Stimulated activated CD4-positive, alpha-beta T cell treated with anti-CD3 and anti-CD28 coated beads, Interleukin-1b, Interleukin-23, amount 100 ng/mL, for 1 hour (primary cell): ENCODE measurements at places on chromosomes 3 and 15.
A peak's percentile ranks its signal among the peaks of the same experiment; 100 is the strongest.

DNA sequence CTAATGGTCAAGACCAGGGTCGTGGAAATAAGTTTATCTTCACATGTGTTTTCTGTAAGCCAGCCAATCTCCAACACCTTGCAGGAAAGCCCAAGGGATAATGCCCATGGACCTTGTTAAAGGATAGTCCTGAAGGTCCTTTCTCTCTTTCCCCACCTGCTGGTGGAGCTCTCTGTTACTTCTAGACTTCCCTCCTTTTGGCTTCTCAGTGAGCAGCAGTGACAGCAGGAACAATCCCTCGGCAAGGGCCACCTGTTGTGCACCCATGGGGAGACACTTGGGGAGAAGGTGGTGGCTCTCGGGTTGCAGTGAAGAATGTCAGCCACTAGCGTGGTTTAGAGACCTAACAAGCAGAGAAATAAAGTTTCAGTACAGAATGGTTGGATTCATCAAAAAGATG is 84.0 kb upstream of the OSBPL11 start:
- DNase-seq, result no peak

DNA sequence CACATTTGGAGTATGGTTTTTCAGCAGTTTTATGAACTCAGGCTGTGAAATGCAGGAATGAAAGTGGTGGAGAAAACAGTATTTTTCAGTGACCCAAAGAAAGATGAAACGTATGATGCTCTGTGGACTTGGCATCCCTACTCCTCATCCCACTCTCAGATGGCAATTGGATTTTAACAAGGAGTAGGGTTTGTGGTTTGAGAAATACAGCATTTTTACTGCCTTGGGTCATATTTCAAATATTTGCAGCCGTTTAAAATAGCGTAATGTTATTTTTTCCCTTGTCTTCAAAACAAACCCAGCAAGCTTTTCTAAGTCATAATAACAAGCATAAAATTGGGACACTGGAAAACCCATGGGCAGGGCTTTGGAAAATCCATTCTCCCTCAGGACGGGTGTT is 117.2 kb upstream of the LRIG1 start:
- DNase-seq, result no peak

DNA sequence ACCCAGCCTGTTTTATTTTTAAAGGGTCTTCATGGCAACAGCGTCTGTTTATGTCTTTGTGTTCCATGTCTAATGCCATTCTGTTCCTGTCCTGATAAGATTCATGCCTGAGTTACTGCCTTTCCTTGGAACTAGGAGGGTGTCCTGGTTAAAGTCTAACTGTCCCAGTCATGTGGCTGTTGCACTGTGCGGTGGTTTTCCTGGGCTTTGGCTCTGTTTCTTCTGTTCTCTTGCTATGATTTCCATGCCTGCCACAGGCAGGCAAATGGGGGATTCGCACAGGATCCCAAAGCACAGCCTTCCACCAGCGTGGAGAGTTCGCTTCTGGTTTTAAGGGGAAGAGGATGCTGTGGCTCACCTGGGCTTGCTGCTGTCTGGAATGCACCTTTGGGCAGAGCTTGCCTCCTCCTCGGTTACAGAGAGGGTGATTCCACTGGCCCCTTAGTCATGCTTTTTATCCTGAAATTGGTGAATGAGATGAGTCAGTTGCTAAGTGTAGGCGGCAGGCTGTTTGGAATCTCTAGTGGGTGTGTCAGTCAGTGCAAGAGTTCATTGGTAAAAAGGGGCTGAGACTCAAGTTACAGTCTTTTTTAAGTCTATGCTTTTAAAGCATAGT is 86.8 kb downstream of the CCK start:
- DNase-seq, result no peak

- DNase-seq, result peak; percentile 4
These were observed 22.0 kb downstream of the COL6A6 start for GRCh38 chr3:130539005-130539404.

GRCh38 chr3:126469479-126469878 is 6.2 kb downstream of the ZXDC start:
- no peak for DNase-seq

DNA sequence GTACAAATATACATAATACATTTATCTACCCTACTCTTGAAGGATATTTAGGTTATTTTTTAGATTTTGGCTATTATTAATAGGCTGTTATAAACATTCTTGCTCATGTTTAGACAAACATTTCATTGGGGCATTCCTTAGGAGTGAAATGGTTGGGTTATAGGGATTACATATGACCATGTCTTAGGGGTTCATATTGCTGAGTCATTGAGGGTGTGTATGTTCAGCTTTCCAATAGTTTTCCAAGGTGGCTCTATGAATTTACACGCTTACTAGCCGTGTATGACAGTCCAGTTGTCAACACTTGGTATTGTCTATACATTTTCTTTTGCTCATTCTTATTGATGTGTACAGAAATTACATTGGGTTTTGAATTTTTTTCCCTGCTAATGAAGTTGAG is 125.8 kb downstream of the OXSM start:
- DNase-seq, result no peak

DNA sequence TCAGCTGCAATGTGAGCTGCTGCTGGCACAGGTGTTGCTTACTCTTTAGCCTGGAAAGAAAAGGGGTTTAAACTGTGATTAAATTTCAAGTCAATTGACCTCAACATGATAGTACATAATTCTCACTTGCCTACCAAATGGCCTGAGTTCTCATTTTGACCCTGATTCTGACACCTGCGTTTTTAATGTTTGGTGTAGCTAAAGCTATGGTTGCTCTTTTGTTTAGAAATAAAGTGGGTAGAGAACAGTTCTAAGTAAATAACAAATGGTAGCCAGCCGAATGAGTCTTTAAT is 100.8 kb upstream of the SOX2 start:
- no peak for DNase-seq

DNA sequence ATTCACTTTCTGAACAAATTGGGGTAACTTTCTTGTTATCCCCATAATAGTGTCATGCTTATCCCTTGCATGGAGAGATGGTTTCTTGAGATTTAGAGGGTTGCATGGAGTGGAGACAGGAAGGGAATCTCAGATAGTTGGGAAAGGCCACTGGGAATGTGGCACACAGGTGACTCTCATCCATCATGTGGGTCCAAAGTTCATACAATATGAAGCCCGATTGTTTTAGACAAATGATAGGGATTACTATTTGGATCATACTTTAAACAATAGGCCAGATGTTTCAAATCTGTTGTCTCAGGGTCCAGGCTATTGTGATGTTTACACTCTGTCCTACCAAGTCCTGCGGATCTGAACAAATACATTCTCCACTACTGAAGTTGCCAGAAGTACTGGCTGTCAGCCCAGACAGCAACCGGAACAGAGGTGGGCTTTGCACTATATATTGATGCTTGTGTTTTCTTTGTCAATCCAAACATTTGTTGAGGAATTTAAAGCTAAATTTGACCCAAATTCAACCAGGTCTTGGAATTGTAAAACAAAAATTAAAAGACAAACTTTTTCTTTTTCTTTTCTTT is 39.2 kb upstream of the NMNAT3 start:
- no peak for DNase-seq

- DNase-seq, result no peak
These were observed 249.3 kb upstream of the VEPH1 start for GRCh38 chr3:157752554-157752953.

DNA sequence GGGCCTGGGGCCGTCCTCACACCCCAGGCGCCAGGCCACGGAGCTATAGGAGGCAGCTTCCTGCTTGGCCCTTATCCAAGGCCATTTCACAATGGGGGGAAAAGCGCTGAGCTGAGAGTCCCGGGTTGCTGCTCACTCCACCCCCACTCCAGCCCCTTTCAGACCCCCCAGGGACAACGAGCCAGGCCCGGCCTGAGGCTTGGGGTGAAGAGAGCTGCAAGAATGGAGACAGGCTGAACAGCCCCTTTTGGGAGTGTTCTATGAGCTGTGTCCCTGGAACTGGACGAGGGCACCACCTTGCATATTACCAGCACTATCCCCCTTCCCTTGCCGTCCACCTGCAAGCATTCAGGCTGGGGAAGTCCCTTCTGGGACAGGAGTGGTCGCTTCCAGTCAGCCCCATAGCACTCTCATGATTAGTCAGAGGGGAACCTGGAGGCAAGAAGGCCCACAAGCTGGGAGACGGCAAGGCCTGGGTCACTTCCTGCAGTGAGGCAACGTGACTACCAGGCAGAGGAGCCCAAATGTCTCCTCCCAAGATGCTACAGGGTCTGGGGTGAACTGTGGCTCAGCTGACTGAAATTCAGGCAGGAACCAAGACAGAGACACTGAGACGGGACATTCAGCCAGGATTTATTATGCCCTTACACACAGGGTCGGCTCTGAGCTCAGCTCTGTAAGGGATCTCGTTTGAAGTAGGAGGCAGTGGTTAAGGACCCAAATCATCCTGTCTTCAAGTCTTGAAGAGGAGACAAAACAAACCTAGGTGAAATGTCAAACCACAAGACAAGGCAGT is 8.6 kb upstream of the SRP14 start:
- no peak for DNase-seq

- DNase-seq, result no peak
These were observed 23.4 kb upstream of the GALNT15 start for GRCh38 chr3:16151109-16151508.

GRCh38 chr3:73321286-73321999 is 260.0 kb downstream of the EBLN2 start:
- no peak for DNase-seq

DNA sequence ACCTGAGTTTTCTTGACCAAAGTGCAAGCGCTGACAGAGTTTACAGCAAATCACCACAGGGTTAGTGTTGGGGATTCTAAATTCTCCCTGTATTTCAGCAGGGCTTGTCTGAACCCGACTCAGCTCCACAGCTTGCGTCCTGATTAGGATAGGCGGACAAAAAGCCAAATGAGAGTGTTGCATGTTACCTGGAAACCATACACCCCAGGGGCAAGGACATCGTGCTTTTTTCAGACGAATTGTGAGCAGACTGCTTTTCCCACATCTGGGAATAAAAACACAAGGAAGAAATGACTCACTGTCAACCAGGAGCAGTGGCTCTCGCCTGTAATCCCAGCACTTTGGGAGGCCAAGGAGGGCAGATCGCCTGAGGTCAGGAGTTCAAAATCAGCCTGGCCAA is 3.0 kb downstream of the DZIP1L start:
- no peak for DNase-seq

DNA sequence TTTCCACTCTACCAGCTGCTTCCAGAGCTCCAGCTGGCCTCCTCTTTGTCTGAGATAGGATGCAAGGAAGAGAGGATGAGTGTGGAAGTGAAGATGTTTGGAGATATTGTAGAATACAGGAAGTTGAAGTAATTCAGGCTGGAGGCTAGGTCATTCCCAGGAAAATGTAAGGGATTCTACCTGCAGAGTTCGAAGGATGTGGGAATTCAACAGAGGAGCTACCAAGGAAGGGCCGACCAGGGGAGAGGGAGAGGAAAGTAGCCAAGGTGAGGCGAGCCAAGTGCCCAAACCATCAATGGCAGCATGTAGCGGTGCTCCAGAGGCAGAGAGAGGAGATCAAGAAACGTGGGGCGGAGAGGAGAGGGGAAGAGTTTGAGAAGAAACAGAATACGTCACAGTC is 49.0 kb upstream of the EPHB3 start:
- DNase-seq, result no peak

- DNase-seq, result peak; percentile 61
These were observed 15.6 kb downstream of the TMEM158 start for GRCh38 chr3:45210308-45211041.

DNA sequence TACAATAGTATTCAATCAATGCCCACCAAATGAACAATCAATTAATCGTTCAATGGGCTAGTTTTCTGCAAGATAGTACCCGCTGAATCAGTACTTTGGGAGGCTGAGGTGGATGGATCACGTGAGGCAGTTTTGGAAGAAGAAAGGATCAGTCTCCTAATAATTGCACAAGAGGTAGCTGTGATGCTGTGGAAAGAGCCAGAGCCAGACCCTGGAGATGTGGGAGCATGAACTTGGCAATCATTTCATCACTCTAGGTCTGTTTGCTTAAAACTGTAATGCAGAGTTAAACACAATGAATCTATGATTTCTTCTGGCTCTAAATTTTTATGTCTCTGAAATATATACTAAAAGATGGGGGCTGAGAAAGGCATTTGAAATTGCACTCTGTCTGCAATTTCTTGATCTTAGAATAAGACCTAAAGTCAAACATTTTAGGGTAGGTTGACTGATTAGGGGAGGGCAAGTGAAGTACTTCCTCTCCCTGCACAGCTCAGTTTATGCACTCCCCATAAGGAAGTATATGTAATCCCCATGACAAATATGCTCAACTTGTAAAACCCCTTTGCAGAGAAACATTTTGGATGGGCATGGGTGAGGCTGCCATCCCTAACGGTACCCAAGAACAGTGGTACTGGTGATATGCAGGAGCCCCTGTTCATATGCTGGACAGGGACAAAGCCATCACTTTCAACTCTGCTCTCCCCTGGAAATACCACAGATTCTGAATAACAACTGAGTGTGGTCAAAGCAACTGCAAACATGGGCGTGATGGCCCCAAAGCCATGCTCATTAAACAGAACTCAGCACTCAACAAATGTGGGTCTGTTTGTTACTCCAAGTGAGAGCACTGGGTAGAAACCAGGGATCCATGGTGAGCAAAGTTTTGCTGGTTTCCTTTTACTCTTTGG is 28.6 kb upstream of the SPATA12 start:
- no peak for DNase-seq

DNA sequence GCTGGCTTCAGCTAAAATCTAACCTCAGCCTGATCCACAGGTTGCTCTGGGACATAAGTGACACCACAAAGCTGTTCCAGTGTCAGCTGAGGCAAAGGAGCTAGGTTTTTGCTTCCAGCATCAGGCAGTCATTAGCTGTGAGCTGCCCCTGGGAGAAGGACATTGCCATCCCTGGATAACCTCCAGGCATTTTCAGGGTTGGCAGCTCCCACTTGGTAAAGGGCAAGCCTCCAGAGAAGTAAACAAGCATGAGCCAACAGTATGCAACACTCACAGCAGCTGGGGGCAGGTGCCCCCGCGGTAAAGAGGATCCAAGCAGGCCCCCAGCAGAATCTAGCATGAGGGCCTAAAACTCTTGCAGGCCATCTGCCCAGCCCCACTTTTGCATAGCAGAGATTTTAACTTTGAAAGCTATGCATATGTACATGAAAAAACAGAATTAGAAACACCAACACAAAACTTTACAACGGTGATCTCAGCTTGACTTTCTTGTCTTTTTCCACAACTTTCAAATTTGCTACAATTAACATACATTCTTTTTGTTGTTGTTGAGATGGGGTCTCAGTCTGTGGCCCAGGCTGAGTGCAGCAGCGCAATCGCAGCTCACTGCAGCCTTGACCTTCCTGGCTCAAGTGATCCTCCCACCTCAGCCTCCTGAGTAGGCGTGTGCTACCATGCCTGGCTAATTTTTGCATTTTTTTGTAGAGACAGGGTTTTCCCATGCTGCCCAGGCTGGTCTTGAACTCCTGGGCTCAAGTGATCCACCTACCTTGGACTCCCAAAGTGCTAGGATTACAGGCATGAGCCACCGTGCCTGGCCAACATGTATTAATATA is 83.8 kb upstream of the TPM1 start:
- no peak for DNase-seq

DNA sequence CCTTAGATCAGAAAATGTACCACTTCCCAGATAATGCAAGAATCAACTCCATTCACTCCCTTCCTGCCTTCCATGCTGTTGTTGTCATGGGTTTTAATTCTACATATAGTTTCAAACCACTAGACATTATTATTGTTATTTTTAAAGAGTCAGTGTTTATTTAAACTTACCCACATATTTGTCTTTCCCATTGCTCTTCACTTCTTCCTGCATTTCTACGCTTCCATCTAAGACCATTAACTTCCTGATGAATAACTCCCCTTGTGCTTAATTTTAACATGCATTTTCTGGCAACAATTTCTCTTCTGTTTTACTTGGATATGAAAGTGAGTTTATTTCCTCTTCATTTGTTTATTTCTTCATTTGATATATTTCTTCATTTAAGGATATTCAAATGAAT is 127.1 kb upstream of the FHIT start:
- no peak for DNase-seq
